Stimulated activated CD4-positive, alpha-beta T cell treated with anti-CD3 and anti-CD28 coated beads, Interleukin-2, amount 100 ng/mL, for 48 hours (primary cell): ENCODE measurements at places on chromosomes 5 and 9.

GRCh38 chr5:160743027-160743426 lies 109.0 kb downstream of the ATP10B start:
- no peak for DNase-seq

- no peak for DNase-seq
Observed at GRCh38 chr9:107650321-107650720, 160.8 kb upstream of the KLF4 start.

DNA sequence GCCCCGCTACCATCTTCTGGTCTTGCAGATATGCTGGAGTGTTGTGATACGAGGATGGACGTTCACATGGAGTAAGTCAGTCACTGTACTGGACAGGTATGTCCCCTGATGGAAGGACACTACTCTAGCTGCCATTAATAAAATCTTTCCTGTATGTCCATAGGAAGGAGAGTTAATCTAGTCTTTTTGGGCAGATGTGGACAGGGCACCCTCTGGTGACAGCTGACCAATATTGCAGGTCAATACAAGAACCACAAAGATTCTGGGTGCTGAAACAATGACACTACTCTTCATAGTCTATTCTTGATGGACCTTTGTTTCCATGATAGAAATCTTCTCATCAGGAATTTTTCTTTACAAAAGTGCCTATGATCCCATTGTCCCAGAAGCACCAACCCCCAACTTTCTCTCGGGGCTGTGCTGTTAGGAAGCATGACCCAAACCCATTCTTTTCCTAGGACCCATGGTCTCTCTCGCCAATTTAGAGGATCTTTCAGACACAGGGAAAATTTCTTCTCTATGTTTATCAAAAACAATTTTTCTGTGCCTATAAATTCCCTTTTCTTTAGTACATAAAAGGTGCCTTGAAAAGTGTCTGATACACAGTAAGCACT lies 376.9 kb downstream of the DTWD2 start:
- DNase-seq, result no peak

GRCh38 chr9:116468793-116469527 lies 218.1 kb upstream of the TRIM32 start:
- no peak for DNase-seq

DNA sequence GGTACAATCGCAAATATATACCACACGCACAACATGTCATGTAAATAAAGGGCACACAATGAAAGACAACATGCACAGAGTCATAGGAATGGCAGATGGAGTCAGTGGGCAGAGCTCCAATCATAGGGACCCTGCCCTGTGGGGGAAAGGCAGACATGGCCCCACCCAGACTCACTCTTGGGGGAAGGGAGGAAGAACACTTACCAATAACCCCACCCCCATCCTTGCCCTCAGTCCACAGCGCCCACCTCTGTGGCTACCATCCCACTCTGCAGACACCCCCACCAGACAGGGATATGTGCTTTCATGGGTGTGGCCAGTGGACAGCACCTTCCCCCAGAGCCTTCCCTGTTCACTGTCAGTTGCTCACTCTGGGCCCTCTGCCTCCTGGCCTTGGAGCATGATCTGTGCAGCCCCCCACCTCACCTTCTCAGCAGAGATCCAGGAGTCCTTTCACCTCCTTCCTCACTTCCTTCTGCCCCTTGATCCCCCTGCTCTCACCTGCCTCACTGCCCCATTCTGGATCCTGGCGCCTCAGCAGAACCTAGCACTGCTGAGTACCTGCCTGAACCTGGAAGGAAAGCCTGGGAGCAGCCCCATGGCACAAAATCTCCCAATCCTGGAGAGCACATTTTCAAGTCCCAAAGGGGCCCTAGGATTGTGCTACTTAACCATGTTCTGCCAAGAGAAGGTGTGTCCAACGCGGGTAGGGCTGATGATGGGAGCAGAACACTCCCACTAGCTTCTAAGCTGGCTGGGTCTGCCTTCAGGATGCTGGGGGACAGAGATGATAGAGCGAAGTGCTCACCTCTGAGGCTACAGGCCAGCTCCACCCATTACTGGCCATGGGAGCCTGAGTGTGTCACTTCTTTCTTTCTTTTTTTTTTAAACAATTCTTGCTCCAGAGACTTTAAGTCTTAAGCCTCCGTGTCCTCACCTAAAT lies 1.5 kb upstream of the PHF19 start:
- no peak for DNase-seq

GRCh38 chr9:107712390-107712789 lies 222.8 kb upstream of the KLF4 start:
- DNase-seq, result no peak

DNA sequence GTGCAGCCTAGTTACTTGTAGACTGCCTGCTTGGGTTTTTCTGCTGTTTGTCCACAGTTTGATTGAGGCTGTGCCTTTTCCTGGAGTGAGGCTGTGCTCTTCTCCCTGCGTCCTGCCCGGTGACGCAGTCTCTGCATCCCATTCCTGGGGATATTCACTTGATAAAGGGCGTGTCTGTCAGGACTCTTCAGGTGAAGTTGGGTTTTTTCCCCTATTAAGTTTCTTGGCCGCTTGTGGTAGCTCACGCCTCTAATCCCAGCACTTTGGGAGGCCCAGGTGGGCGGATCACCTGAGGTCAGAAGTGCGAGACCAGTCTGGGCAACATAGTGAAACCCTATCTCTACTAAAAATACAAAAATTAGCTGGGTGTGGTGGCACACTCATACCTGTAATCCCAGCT lies 50.0 kb upstream of the SUSD3 start:
- no peak for DNase-seq
